Testis (tissue), 5 donors: ENCODE measurements at places on chromosomes 3 and 15.
A peak's percentile ranks its signal among the peaks of the same experiment; 100 is the strongest.

DNA sequence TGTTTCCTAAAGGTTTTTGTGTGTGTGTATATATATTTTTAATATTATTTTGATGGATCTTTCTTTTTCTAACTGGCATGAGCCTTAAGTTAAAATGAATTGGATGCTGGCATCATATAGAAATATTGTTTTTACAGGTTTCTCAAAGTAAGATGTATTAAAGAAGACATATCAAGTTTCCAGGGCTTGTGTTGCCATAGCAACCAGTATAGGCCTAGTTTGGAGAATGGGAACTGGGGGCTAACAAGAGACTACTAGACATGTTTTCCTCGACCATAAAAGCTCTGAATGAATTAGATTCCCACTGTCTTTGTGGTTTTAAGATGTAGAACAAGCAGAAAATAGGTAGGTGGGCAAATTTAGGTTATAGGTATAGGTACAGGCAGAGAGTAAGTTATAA lies 771.4 kb downstream of the TUSC7 start:
- no peak overlapping the region for H3K27ac ChIP-seq
- H3K27me3 ChIP-seq: no peaks in the 10 kb centered on the region
- no peaks in the 10 kb centered on the region for H3K36me3 ChIP-seq
- H3K4me3 ChIP-seq: no peak overlapping the region
- DNase-seq: no peak

- DNase-seq: no peak
- no peaks in the 10 kb centered on the region for H3K27me3 ChIP-seq
- H3K4me1 ChIP-seq: no peaks in the 10 kb centered on the region
These were observed 1.6 kb upstream of the PLOD2 start for GRCh38 chr3:146162561-146162960.

- DNase-seq: no peak
- H3K4me3 ChIP-seq: no peak overlapping the region
- no peak overlapping the region for H3K27ac ChIP-seq
- no peaks in the 10 kb centered on the region for H3K36me3 ChIP-seq
- no peaks in the 10 kb centered on the region for H3K4me1 ChIP-seq
These were observed 111.2 kb downstream of the MYO5A start for GRCh38 chr15:52417521-52417920.

DNA sequence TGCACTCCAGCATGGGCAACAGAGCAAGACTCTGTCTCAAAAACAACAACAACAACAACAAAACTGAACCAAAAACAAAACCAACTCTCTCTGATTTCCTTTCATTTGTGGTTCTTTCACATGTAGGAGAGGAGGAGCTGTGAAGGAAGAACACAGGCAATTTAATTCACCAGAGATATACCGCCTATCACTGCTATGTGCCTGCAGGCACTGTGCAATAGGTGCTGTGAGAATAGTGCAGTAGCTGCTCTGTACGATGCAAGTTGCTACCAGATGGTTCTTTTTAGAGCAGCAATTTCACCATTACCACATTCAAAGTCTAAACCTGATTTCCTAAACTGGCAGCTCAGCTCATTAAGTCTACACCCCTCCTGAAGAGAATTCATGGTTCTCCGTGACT lies 11.3 kb upstream of the PROK2 start:
- H3K4me1 ChIP-seq: no peaks in the 10 kb centered on the region
- no peak overlapping the region for H3K27ac ChIP-seq
- no peaks in the 10 kb centered on the region for H3K27me3 ChIP-seq
- no peaks in the 10 kb centered on the region for H3K36me3 ChIP-seq
- DNase-seq: no peak
- H3K4me3 ChIP-seq: no peak overlapping the region

GRCh38 chr15:93825682-93826081 lies 405.7 kb upstream of the MCTP2 start:
- DNase-seq: no peak
- no peaks in the 10 kb centered on the region for H3K27me3 ChIP-seq
- no peak overlapping the region for H3K27ac ChIP-seq
- H3K4me1 ChIP-seq: no peaks in the 10 kb centered on the region

DNA sequence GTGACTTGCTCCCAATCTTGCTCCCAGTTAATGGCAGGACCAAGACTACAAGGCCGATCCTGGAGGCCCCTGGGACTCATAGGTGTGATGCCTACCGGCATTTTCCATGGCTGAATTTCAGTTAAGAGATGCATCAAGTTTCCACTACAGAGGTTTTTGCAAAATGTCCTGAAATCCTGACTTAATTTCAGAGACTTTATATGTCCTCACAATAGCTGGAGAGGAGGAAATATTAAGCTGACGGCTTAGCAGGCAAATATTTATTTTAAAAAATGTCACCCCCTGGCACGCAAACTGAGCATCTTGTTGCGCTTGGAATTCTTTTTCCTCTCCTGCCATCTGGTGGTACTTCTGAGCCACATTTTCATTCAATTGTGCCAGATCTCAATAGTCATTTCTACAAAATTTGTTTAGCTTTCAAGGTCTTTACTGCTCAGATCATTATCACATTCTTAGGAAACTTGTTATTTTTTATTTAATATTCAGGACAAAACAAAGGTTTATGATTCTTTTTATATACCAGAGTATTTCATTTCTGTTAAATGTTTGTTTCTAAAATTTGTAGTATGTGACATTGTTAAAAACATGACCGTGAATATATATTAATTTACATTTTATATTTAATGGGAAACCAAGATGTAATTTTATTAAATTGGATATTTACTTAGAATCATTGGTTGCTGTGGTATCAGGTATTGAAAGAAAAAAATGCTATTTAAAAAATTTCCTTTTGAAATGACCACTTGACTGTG lies 189.2 kb upstream of the THRB start:
- H3K27ac ChIP-seq: no peak overlapping the region
- H3K4me1 ChIP-seq: no peaks in the 10 kb centered on the region
- DNase-seq: no peak

DNA sequence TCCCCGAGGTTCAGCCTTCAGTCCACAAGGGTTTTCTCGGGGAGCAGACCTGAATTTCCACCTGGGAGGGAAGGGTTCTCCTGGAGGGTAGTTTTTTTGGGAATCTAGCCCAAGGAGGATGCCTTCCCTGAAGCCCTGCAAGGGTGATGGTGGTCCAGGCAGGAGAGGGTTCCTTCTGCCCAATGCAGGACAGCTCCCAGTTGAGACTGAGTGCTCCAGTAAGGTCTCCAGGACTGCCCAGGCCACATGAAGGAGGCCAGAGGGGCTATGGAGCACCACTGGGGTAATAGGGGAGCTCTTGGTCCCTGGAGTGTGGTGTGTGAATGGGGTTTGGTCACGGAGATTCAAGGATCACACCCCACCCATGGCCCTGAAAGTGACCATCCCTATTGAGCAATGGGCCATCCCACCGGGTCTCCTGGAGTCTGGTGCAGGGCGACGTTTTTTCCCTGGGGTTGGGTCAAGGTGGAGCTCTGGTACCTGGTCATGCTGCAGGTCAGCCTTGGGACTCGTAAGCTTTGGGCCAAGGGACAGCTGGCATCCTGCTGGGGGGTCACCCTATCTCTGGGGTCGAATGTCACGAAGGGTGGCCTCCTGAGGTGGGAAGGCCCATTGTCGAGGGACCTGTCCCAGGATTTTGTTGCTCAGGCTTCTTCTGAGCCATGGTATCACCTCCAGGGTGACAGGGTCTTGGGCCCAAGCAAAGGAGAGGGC lies 196.5 kb downstream of the UBE3A start:
- H3K4me3 ChIP-seq: no peak overlapping the region
- H3K27ac ChIP-seq: no peak overlapping the region
- H3K36me3 ChIP-seq: no peaks in the 10 kb centered on the region
- no peaks in the 10 kb centered on the region for H3K27me3 ChIP-seq

- no peak for DNase-seq
- H3K4me1 ChIP-seq: no peaks in the 10 kb centered on the region
- H3K4me3 ChIP-seq: no peak overlapping the region
- H3K27ac ChIP-seq: no peak overlapping the region
- H3K27me3 ChIP-seq: no peaks in the 10 kb centered on the region
These were observed 352.7 kb downstream of the ARPP21 start for GRCh38 chr3:35992041-35992440.

- no peak for DNase-seq
- H3K4me3 ChIP-seq: no peak overlapping the region
- no peaks in the 10 kb centered on the region for H3K27me3 ChIP-seq
- no peak overlapping the region for H3K27ac ChIP-seq
- no peaks in the 10 kb centered on the region for H3K36me3 ChIP-seq
These were observed 24.6 kb downstream of the MAPKBP1 start for GRCh38 chr15:41798607-41799487.

- H3K27me3 ChIP-seq: no peaks in the 10 kb centered on the region
- no peak for DNase-seq
- H3K4me3 ChIP-seq: peak overlapping the region; percentile 77
- peak overlapping the region; percentile 94 for H3K27ac ChIP-seq
- peaks cover 17% of the 10 kb centered on the region for H3K4me1 ChIP-seq
These were observed 1.4 kb upstream of the BHLHE40 start for GRCh38 chr3:4977853-4978203.

- H3K4me3 ChIP-seq: no peak overlapping the region
- H3K27ac ChIP-seq: no peak overlapping the region
- no peaks in the 10 kb centered on the region for H3K4me1 ChIP-seq
- no peak for DNase-seq
- no peaks in the 10 kb centered on the region for H3K36me3 ChIP-seq
These were observed 280.3 kb downstream of the ZPLD1 start for GRCh38 chr3:102715030-102715697.

DNA sequence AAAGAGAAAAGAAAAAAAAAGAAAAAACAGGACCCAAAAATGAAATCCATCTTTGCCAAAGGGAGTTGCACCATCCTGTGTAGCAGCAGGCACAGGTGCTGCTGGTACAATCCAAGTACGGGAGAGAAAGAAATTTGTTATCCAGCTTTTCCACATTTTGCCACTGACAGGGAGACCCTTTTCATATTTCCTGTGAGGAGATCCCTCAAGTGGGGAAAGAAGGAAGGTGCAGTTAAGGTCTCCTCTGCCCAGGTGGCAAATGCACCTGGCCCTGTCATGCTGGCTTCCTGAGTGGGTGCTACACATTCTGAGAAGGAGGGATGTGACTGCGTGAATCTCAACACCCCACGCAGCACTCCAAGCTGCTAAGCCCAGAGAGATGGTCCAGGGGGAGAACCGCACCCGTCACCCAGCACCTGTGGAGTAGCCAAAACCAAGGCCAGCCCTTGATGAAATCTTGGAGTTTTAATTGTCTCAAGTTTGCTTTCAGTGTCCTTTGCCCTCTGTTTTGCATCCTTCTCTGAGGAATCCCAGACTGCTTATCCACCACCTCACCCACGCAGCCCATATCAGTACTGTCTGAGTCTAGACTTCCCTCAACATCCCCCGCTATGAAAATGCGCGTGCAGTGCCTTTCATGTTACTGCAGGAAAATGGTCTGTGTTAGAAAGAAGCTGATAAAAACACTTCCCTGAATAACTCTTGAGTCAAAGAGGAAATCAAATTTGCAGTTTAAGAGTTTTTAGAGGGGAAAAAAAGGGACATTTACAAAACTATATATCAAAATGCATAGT lies 141.9 kb upstream of the THBS1 start:
- H3K27ac ChIP-seq: no peak overlapping the region
- no peak overlapping the region for H3K4me3 ChIP-seq
- no peaks in the 10 kb centered on the region for H3K27me3 ChIP-seq
- H3K36me3 ChIP-seq: no peaks in the 10 kb centered on the region

DNA sequence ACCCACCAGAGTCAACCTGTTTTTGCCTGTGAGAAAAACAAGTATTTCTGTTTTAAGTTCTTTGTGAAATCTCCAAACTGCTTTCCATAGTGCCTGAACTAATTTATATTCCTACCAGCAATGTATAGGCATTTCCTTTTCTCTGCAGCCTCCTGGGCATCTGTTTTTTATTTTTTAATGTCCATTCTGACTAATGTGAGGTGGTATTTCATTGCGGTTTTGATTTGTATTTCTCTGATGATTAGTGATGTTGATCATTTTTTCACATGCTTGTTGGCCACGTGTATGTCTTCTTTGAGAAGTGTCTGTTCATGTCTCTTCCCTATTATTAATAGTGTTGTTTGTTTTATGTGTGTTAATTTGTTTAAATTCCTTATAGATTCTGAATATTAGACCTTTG lies 820.5 kb downstream of the MCTP2 start:
- H3K36me3 ChIP-seq: no peaks in the 10 kb centered on the region
- no peaks in the 10 kb centered on the region for H3K4me1 ChIP-seq
- H3K27ac ChIP-seq: no peak overlapping the region
- DNase-seq: no peak

DNA sequence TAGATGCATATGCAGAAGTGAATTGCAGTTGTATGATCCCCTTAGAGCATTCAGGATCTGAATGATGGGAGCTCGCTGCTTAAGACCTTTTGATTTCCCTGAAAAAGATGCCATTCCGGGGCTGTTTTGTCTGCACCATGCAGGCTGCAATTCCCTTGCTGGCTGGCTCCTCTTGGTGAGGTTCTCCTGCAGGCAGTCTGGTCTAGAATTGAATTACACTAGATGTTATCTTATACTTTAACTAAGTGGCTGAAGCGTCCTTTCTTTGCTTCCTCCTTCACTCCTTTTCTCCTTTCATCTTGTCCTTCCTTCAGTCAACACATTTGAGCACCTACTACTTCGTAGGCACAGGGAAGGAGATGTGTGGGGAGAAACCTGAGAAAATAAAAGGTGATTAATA lies 18.6 kb upstream of the MYZAP start:
- peaks cover 4% of the 10 kb centered on the region for H3K4me1 ChIP-seq
- H3K27me3 ChIP-seq: no peaks in the 10 kb centered on the region
- no peak for DNase-seq
- no peaks in the 10 kb centered on the region for H3K36me3 ChIP-seq
- no peak overlapping the region for H3K4me3 ChIP-seq

- H3K27me3 ChIP-seq: no peaks in the 10 kb centered on the region
- H3K27ac ChIP-seq: no peak overlapping the region
- no peak overlapping the region for H3K4me3 ChIP-seq
- no peak for DNase-seq
- H3K4me1 ChIP-seq: no peaks in the 10 kb centered on the region
- no peaks in the 10 kb centered on the region for H3K36me3 ChIP-seq
These were observed 473.3 kb downstream of the OTOL1 start for GRCh38 chr3:161969867-161970266.

DNA sequence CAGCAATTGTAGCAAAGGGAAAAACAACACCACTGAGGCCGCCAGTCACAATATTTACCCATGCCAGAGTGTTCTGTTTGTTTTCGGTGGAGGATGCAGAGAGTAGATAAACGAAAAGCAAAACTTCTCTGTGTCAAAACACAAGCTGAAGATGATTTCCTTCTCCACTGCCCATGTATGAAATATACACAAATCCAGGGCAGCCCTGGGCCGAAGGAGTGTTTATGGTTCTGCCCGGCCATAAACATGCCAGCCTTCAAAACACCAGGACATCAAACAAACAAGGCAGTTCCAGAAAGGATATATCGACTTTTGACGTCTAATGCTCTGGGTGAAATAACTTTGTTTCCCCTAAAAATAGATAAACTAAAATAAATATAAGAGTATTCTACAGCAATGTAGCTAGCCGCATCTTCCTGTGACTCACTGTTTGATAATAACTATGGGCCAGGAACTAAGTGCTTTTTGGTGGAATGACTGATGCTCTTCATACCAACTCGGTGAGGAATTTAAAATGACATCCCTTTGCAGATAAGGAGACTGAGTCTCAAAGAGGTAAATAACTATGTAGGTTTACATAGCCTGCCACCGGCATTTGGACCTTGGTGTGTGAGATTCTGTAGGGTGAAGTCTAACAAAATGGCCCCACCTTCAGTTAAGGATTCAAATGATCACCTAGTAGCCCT lies 82.8 kb downstream of the MAGI1 start:
- H3K4me1 ChIP-seq: peaks cover 23% of the 10 kb centered on the region
- H3K36me3 ChIP-seq: no peaks in the 10 kb centered on the region
- no peak overlapping the region for H3K27ac ChIP-seq
- H3K4me3 ChIP-seq: no peak overlapping the region
- no peaks in the 10 kb centered on the region for H3K27me3 ChIP-seq
